ENCODE measurements at places on chromosomes 1 and 21.
A peak's percentile ranks its signal among the peaks of the same experiment; 100 is the strongest.

- ATAC-seq, result no peak
Measured at GRCh38 chr21:25342816-25343215, 264.5 kb downstream of the MRPL39 start.

DNA sequence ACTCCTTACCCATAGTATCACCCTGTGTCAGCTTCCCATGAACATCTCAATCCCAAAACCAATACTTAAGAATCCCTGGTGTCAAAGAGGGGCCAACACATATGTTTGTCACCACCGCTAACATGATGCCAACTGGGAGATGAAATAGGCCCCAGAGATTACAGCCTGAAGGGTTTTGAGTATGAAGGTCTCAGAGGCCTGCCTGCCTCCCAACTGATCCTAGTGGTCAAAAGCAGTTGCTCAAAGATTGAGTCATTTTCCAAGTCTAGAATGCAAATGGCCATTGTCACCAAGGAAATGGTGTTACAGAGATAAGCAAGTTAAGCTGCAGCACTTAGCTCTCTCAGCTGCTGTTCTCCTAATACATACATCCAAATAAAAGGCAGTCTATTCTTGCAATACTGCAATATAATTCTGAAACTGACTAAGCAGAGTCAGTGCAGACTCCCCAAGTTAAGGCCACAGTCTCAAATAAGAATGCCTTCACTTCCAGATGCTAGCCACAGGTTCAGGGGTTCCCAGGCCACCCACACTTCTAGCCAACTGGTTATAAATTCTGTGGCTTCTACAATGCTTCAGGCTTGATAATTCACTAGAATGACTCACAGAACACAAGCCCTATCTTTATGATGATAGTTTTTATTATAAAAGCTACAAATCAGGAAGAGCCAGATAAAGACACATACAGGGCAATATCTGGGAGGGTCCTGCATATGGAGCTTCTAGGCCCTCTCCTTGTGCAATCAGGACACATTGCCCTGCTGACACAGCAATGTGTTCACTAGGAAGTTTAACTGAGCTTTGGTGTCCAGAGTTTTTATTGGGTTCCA is 18.7 kb downstream of the DUSP10 start:
- ATAC-seq, result no peak

DNA sequence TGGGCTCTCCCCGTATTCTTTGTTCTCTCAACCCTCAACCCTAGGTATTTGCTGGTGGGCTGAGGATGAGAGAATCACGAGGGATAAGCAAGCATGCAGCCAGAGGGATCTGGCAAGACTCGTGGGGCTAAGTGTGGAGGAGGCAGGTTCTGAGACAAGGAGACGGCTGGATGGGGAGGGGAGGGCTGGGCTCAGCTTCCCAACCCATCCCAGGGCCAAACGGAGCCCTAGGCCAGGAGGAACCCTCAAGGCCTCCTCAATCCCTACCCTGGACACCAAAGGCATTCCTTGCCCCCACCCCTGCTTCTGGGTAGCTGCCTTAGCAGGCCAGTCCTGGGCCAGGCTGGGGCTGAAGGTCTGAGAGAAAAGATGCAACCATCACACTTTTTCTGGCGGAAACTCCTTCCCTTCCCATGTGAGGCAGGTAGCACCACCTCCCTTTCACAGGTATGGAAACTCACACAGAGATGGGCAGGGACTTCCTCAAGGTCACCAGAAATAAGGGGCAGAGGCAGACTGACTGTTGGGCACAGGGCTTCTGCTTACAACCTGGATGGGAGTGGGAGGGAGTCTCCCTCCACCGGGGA is 6.2 kb downstream of the MEF2D start:
- ATAC-seq, result no peak

DNA sequence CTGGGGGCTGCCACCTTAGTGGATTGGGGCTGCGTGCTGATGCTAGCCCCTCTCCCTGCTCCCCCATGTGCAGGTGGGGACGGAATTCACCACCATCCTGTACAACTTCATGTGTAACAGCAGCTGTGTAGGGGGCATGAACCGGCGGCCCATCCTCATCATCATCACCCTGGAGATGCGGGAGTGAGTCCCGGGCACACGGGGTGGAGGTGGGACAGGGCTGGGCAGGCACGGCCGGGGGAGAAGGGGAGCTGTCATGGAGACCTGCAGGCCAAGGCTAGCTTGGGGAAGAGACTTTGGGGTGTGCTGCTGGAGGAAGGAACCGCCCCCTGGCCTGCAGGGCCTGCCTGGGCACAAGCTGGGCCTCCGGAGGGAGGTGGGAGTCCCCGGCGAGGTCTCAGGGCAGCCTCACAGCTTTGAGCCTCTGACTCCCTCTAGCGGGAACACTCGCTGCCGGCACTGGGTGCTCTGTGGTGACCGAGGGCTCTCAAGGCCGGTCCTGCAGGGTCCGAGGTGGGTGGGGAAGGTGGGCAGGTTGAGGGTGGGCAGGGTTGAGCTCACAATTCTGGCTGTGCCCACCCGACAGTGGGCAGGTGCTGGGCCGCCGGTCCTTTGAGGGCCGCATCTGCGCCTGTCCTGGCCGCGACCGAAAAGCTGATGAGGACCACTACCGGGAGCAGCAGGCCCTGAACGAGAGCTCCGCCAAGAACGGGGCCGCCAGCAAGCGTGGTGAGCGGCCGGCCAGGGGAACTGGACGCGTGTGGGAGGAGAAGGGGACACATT is 25.0 kb upstream of the CCDC27 start:
- ATAC-seq, result no peak

DNA sequence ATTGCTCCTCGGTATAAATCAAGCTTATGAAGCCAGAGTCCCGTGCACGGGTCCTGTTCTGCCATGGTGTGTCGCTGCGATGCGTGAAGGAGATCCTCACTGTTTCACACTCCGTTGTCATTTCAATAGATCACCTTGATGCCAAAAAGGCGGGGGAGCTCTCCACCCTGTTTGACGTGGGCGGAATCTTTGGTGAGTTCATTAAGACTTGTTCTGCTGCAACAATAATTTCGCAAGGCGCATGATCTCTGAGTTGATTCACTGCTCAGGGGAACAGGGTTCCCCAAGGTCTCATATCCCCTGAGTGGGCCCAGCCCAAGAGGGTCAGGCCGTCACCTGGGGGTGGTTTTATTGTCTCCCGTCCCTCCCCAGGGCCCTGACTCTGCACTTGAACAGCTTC is 50.0 kb downstream of the SLC37A1 start:
- peak; percentile 62 for ATAC-seq

- ATAC-seq, result no peak
Measured at GRCh38 chr21:31107176-31107785, 69.0 kb upstream of the KRTAP19-8 start.

DNA sequence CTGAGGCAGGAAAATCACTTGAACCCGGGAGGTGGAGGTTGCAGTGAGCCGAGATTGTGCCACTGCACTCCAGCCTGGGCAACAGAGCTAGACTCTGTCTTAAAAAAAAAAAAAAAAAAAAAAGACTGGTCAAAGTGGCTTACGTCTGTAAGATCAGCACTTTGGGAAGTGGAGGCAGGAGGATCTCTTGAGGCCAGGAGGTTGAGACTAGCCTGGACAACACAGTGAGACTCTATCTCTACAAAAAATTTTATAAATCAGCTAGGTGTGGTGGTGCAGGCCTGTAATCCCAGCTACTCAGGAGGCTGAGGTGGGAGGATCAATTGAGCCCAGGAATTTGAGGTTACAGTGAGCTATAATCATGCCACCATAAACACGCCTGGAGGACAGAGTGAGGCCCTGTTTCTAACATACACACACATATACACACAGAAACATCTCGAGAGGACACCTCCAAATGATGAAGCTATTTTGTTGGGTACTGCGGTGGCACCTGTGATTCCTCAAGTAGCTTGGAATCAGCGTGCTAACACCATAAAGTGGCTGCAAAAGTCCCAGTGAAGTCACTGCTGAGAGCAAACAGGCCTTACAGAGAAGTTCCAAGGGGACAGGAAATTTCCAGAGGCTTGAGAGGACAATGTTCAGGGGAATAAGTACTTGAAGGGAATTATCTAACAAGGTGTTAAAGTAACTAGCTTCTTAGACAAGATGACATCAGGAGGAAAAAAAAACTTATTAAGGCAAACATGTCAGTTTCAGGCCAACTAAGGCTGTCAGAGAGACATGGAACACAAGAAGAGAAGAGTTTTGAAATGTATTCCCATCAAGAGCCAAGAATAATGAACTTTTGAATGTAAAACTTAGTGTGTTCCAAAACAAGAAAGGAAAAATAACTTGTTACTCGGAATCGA is 1.3 kb downstream of the NADK start:
- ATAC-seq, result no peak

DNA sequence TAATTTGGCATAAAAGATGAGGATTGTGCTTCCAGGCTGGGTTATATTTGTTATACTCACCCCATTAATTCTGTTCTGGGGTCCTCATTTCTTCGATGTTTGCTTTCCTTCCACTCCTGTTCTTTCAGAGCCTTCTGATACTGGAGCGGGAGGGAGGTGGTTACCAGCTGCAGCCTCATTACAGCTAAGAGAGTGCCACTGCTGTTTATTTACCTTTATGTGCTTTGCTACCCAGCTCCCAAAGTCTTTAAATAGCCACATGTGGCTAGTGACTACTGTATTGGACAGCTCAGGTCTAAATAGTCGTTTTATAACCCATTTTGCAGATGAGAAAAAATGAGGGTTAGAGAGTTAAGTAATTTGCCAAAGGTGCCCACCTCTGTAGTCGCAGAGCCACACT is 25.1 kb downstream of the PLEKHM2 start:
- no peak for ATAC-seq

DNA sequence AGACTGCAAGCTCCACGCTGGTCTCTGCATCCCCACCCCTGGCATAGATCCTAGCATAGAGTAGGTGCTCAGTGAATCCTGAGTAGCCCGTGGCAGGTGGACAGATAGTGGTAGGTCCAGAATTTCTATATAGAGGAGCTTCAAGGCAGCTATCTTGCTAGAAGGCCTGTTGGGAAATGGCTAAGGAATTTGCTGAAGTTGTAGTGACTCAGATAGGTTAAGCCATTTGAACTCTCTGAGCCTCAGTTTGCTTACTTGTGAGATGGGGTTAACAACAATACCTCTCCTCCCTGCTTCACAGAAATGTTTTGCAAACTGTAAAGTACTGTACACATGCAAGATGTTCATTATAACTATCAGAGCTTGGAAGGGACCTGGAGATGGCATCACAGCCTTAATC is 23.4 kb upstream of the EPHB2 start:
- no peak for ATAC-seq

- ATAC-seq, result no peak
Measured at GRCh38 chr1:230392536-230392909, 33.6 kb downstream of the PGBD5 start.

DNA sequence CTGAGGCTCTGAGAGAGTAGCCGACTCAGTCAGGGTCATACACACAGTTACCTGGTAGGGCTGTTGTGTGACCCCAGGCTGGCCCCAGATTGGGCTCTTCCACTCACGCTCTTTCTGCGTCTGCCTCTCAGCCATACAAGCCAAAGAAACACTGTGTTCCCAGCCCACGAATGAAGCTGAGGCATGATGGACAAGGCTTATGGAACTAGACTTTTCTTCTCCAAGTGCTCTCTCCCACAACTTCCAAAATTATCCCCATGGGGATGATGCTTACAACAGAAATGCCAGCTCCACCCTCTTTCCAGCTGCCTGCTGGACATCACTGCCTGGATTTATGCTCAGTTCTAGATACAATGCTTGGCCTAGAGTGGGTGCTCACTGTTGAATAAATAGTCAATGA is 102.8 kb upstream of the JUN start:
- ATAC-seq, result no peak

DNA sequence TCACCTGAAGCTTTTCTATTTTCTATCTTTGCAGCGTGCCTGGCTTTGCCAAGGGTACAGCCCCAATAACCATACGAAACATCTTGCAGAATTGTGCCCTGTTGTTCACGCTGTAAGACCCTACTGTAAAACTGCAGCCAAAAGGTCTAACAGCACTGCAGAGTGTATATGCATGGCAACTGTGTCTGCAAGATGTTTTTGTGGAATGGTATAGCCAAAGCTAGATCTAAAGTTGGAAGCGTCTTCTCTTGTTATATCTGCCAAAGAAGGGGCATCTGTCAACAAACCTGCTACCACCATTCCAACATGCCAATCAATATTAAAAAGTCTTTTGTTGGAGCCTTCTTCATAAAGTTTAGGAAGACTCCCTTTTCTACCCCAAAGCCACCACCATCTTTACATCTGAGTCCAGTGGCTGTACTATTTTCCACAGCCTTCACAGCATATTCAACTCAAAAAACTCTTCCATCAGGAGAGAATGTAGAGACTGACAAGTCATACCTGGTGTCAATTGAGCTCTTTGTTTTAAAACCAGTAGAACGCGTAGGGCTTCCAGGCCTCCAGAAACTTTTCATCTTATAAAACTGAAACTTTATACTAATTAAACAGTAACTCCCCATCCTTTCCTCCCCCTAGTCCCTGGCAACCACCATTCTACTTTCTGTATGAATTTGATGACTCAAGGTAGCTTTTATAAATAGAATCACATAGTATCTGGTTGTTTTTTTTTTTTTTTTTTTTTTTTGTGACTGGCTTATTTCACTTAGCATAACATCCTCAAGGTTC is 40.0 kb downstream of the ZSCAN20 start:
- ATAC-seq, result no peak

- ATAC-seq, result no peak
Measured at GRCh38 chr1:55604749-55605148, 389.6 kb upstream of the USP24 start.

- ATAC-seq, result peak; percentile 25
Measured at GRCh38 chr1:182601416-182601786, 2.8 kb downstream of the RGS16 start.

DNA sequence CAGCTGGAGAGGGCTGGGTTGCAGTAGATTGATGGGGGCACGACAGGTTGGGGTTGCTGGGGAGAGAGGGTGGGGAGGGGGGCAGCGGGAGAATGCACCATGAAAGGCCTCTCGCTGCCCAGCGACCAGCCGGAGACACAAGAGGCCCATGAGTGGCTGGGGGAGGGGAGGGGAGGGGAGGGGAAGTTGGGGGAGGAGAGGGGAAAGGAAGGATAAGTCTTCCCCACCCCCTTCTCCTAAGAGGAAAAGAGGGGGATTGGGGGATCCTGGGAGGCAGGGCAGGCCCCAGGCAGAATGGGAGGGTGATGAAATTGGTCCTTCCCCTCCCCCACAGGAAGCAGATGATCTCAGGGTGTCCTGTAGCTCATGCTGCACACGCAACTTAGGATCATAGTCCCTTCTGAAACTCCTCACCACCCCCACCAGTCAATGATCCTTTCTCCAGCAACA is 45.7 kb downstream of the PAX7 start:
- ATAC-seq, result no peak

DNA sequence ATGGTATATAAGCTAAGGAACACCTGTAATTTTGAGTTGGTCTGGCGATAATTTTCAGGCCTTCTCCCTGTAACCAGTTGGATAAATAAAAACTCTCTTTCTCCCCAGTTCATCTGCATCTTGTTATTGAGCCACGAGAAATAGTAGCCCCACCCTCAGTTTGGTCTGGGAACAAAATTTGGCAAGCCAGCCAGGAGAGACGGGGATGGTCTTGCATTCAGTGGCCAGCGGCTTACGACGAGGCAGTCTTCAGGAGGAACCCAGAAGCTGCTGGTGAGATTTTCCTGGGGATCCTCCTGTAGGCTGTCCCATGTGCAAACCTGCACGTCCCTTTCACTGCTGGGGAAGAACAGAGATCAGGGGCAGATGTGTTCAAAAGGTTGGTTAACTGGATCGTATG is 174.6 kb downstream of the PLA2G4A start:
- ATAC-seq, result no peak

GRCh38 chr1:162175379-162176081 is 106.0 kb downstream of the NOS1AP start:
- no peak for ATAC-seq

GRCh38 chr1:31095298-31095981 is 29.9 kb upstream of the PUM1 start:
- ATAC-seq, result no peak

Measured in esophagus mucosa (tissue), 1 donor.